EL (cell line): ENCODE measurements at places on chromosomes 7 and 10.

DNA sequence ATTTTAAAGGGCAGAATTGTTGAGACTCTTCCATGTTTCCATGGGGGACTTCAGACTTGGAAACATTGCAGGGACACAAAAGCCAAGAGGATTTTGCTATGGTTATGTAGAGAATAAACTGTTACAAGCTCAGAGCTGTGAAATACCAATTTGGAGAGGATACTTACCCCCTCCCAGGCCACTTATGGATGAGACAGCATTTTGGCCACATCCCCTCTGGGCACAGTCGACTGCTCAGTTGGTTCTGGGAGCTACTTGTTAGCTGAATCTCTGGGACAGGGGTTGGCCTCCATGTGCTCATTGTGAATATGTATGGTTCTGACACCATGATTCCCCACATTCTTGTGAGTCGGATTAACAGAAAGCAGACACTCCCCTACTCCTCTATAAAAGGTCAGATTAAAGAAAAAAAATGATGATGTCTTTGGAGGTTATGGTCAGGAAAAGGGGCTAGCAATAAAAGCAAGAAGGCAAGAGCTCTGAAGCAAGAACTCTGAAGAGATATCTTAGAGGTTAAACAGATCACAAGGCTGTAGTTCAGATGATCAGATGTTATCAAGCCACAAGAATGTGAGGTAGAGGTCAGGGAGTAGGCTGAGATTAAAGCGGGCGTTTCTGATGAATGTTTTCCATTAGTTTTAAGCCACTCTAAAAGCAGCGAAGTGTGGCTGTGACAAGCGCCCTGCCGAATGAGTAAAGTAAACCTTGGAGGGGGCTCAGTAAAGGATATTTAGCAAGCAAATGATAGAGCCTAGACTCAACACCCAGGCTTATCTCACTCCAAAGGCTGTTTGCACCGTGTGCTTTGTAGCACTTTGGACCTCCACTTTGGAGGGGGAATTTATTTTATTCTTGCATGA, 17.2 kb downstream of the STAMBPL1 start:
- DNase-seq: peak; percentile 51

DNA sequence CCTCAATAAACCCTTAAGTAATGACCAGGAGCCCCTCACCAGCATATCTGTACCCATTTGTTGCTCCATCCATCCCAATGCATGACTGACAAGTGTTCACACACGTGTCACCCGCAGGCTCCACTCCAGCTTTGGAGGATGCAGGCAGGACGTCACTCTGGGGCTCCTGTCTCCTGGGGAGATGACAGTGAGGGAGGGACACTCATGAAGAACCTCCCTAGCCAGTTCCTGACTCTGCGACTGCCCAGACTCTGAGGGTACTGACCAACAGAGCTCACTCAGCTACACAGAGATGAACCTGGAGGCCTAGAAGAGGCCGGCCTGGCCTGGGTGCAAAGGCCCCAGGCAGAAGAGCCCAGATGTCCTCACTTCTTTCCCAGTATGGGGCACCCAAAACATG, 135.1 kb upstream of the RET start:
- no peak for DNase-seq

- peak; percentile 90 for DNase-seq
Measured at GRCh38 chr10:123622381-123622780, 43.8 kb upstream of the GPR26 start.

DNA sequence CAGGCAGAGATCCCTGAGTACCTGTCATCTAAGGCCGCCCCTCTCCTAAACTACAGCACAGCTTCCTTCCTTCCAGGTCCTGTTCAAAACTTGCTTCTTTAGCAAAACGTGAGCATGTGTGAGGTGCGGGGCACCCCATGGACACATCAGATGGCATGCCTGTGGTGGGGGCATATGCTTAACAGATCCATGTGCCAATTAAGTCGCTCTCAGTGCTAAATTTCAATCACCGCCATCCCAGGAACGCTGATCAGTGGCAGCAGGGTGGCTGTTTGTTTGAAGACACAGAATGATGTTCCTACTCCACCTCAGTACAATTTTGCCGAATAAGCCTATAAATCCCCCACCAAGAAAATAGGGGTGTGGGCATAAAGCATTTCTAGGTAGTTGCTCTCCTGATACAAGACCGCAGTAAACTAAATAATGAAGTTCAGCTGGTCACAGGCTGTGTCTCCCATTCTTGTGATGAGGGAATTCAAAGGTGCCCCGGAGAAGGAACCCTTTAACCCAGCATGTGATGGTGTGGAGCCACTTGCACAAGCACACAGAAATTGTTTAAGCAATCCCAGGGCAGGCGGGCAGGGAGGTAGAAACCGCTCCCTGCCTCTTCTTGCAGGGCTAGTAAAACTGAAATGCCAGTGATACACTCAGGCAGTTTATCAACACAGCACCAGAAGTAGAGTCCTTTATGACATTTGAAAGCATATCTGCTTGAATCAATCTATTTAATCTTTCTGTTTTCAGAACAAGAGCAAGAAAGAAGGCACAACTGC, 205.7 kb downstream of the SORCS1 start:
- DNase-seq: no peak

DNA sequence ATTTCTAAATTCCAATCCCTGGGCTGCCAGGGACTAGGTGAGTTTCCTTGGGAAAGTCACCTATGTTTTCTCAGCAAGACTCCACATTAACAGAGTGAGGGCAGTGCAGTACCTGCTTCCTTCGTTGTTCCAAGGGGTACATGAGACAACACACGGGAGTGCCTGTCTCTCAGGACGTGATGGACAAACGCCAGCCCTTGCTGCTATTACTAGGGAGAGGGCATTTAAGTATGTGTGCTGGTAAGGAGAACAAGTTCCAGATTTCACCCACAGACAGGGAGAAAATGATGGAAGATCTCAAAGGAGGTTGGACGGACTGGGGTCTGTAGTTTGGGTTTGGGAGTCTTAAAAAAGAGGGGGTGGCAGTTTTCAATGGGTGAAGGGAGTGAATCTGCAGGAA, 195.7 kb downstream of the HERPUD2 start:
- DNase-seq: no peak

DNA sequence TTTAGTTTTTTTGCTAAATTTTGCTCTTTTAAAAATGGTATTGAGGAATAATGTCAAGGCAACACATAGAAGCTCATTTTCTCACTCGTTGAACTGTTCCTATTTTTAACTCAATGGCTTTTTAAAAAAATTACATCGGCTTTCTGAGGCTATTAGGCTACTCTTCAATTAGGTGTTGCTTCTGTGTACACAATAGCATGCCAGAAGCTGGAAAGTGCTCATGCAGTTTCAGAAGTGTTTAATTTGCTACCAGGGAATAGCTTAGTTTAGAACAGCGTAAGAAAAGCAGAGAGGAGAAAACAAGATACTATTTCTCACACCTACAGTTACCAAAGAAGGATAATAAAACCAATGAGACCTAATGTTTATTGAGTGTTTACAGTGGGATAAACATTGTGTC, 157.4 kb downstream of the NXPH1 start:
- no peak for DNase-seq

DNA sequence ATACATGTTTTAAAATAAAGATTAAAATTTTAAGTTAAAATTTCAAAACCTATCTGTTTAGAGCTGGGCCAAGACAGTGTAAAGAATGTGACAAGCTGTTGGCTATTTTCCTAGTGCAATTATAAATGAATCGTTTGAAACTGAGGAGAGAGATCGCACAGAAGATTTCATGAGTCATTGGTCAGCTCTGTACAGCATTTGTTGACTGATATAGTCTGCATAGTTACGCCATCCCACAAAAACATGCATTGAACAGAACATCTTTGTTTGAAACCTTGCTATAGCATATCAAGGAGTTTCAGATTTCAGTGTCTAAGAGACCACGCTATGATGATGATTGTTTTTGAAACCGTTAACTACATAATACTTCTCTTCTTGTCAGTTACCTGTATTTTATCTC, 1.3 kb upstream of the C10orf67 start:
- peak; percentile 86 for DNase-seq

DNA sequence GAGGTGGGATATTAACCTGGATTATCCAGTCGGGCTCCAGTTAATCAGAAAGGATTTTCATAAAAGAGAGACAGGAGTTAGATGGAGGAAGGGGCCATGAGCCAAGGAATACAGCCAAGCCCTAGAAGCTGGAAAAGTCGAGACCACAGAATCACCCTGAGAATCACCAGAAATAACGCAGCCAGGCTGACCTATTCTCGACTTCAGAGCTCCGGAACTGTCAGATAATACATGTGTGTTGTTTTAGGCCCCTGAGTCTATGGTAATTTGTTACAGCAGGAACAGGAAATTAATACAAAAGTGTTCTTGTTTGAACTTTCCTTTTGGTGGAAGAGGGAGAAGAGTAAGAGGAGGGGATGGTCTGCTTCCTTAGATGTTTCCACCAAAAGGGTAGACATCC, 208.1 kb downstream of the JCAD start:
- no peak for DNase-seq

DNA sequence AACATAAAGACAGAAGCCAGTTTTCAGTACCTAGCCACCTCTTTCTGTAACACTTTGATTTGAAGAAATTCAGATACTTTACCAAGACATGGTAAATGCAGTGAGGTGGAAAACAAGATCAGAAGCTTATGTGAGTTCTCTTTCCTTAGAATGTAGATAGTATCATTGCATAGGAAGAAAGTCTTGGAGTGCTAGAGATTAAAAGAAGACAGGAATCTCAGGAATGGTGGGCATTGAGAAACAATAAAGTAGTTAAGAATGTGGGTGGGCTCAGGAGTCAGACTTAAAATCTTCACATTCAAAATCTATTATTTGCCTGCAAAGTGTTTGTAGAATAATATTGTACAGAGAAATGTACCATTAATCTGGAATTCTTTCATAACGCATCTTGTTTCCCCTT, 58.9 kb downstream of the POLL start:
- no peak for DNase-seq

DNA sequence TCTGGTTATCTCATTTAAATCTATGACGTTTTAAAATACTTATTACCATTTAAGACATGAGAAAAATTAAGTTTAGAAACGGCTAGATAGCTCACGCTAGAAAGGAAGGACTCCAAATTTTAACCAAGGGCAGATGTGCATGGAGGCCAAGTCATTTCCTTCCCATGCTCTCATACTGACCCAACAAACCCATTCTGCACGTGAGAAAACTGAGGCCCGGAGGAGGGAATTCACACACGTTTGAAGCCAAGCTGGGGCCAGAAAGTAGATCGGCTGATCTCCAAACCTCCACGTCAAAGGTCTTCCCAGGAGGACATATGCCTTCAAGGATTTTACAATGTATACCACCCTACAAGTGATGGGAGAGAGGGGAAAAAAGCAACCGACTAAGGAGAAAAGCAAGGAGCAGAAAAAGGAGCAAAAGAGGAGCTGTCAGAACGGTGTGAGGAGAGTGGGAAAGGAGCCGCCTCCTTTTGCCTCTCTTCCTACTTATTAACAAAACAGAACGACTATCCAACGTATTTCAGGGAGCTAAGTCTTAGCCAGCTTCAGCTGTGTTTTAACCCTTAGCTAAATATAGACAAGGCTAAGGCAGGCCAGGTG, 645 bp upstream of the SIRT1 start:
- DNase-seq: no peak

GRCh38 chr7:45219130-45219529, 61.5 kb downstream of the RAMP3 start:
- DNase-seq: no peak

DNA sequence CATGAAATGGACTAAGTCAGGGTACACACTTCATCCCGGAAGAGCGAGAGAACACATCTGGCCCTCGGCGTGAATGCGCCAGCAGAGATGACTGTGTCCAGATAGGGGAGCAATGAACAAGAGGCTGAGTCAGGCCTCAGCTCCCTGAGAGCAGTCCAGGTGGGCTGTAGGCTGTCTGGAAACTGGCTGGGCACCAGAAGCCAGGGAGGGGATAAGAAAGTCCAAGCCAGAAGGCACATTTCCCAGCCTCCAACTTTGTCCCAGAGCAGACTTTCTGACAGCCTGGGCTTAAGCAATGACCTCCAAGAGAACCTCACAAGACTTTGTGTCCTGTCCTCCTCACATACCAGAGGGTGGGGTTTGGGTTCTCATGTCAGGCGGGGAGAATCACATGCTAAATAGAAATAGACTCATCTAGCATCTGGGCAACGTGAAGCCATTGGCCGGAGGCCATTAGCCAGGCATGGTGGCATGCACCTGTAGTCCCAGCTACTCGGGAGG, 157.2 kb downstream of the ARHGAP12 start:
- peak; percentile 62 for DNase-seq

GRCh38 chr10:75398692-75399460, 2.7 kb downstream of the ZNF503 start:
- DNase-seq: no peak

- DNase-seq: peak; percentile 43
Measured at GRCh38 chr7:66921396-66921917, 432 bp downstream of the TMEM248 start.

DNA sequence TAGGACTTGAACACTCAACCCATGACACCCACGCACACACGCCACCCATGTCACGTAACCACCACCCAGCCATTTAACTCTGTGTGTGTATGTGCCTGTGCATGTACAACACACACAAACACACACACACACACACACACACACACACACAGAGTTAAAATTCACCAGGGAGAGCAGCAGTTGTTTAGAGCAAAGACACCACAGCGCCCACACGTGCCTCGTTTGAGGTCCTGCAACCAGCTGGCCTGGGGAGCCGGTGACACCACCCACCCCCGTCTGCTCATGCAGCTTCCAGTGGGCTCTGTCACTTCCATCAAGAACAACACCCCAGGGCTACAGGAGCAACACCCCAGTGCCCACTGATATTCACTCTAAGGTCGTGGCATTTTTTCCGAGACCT, 97.4 kb downstream of the ELFN1 start:
- no peak for DNase-seq
